ENCODE measurements at places on chromosomes 5 and 9. TPM values are rescaled to one million over a fixed set of nuclear protein-coding genes. Genes with fewer than 3 reads are reported as not detected.

FBLL1 gene
- 5.9 TPM for total RNA-seq

ZFYVE16 gene
- 65.2 TPM for total RNA-seq

KLHL9 gene
- total RNA-seq, result 31.7 TPM

PCDHGA1 gene
- 0.93 TPM for total RNA-seq

CEL gene
- total RNA-seq, result 3.5 TPM

IRX1 gene
- total RNA-seq, result 24.8 TPM
